ENCODE measurements at places on chromosomes 2 and 18.

DNA sequence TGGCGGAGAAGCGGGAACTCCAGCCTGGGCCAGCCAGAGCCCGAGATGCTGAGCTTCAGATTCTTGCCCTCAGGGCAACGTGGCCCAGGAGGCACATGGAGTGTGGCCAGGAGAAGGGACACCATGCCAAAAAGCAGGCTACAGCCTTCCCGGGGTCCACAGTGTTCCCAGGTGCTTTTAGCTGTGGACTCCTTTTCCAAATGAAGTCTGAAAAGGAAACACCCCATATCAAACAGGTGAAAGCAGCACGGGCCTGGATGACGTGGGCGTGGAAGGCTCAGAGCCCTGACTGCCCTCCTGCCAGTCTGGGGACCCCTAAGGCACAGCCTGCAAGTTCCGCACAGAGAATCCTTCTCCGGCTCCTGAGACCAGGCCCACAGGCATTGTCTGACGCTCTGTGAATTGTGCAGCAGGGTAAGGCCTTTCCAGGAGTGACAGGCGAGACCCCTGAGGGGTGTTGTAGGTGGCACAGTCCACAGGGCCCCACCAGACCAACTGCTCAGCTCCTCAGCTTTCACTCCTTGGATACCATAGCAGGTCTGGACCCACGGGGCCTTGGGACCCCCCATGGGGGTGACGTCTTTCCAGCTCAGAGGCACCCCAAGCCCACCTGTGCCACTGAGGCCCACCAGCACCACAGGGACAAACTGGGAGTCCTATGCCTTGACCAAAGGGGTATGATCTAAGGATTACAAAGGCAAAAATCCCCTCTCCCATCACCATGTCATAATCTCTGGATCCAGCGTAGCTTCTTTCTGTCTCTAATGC is 69.6 kb upstream of the RAB6C start:
- no peaks in the 10 kb centered on the region for H3K27me3 ChIP-seq
- H3K4me1 ChIP-seq: no peaks in the 10 kb centered on the region
- no peak overlapping the region for H3K27ac ChIP-seq
- no peak overlapping the region for H3K4me3 ChIP-seq

- no peaks in the 10 kb centered on the region for H3K36me3 ChIP-seq
- no peak for DNase-seq
- no peak overlapping the region for H3K4me3 ChIP-seq
- no peak overlapping the region for H3K27ac ChIP-seq
- no peaks in the 10 kb centered on the region for H3K27me3 ChIP-seq
- no peaks in the 10 kb centered on the region for H3K4me1 ChIP-seq
These were observed 7.0 kb upstream of the NDUFV2 start for GRCh38 chr18:9095297-9096006.

- H3K27me3 ChIP-seq: no peaks in the 10 kb centered on the region
- H3K4me3 ChIP-seq: no peak overlapping the region
- no peak overlapping the region for H3K27ac ChIP-seq
- DNase-seq: no peak
These were observed 1475.9 kb upstream of the NXPH2 start for GRCh38 chr2:140256080-140256479.

DNA sequence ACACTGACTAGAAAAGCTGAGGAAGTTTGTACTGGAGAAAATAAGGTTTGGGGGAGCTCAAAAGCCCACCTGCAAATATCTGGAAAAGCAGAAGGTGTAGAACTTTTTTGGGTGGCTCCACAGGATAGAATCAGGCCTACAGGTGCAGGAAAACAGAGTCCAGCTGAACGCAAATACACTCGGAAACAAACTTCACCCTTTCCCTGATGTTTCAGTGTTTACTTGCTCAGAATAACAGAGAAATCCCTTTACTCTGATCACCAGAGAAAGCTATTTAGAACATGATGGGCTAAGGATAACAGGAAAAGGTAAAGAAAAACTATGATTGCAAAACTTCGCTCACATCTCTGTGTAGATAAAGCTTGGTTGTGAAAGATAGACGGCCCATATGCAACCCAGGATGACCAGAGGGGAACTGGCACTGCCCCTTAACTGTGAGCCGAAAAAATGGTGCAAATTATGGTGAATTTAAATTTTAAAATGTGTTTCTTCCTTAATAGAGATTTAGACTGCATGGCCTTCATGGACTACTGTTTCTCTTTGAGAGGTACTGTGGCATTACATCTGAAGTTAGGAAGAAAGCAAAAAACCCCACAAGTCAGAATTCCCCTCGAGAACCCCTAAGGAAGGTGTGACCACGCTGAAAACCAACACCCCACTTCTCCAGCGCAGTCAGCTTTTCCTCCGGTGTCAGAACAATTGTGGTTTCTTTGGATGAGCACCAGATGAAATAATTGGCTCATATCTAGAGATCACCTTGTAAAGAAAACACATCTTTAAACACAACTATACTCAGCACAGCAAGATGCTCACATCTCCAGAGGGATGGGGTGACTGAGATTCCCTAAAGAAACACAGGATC is 84.5 kb upstream of the TMEM247 start:
- H3K4me1 ChIP-seq: no peaks in the 10 kb centered on the region
- no peaks in the 10 kb centered on the region for H3K36me3 ChIP-seq
- DNase-seq: no peak
- no peaks in the 10 kb centered on the region for H3K27me3 ChIP-seq

DNA sequence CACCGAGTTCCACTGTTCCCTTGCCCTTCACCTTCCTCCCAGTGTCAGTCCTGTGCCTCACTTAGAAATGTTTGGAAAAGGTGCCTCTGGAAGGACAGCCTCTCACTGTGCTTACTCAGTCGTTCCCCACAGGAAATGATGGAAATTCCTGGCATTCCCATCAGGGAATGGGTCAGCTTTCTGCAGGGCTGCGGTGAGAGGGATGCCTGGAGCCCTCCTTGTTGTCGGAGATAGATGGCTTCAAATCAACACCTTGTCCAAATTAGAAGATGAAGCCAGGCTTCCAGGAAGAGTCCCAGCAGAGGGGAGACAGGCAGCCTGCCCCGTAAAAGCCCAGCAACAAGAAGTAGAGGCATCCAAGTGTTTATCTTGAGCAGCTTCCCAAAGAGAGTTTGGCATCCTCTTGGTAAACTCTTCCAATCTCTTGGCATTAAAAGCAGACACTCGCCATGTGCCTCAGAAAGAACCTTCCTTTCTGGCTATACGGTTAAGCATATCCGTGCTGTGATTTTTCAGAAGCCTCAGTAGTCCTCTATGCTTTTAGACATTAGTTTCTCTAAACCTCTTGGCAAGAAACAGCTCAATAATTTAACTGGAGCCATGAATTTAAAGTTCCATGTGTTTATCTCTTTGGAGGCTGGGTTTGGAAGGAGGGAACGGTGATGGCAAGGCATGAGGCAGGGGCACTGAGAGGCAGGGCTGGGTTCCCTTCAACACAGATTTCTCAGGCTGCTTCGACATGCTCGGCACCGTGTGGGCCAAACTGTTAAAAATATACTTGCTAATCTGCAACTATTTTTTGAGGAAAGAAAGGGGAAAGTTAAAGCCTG is 25.1 kb downstream of the COLEC12 start:
- no peak for DNase-seq
- no peak overlapping the region for H3K4me3 ChIP-seq
- H3K36me3 ChIP-seq: no peaks in the 10 kb centered on the region
- no peaks in the 10 kb centered on the region for H3K4me1 ChIP-seq

DNA sequence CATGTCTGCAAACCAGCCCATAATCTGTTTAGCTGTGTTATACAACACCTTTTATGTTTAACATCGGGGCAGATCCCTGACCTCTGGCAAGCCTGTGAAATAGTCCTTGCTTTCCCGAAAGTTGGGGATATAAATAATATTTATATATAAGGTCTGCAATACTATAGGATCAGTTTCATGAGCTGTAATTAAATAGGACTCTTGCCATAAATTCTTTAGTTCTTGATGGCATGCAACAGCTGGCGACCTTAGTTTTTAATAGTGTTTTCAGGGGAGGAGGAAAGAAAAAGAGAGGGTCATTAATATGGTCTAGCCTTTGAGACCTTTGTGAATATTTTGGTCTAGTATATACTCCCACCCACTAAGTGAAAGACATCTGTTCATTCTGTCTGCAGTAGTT is 166.5 kb downstream of the MTX2 start:
- H3K27ac ChIP-seq: no peak overlapping the region
- H3K4me3 ChIP-seq: no peak overlapping the region
- no peaks in the 10 kb centered on the region for H3K4me1 ChIP-seq
- no peaks in the 10 kb centered on the region for H3K36me3 ChIP-seq
- no peaks in the 10 kb centered on the region for H3K27me3 ChIP-seq

GRCh38 chr2:144826105-144826504 is 306.2 kb upstream of the ZEB2 start:
- no peak for DNase-seq
- no peaks in the 10 kb centered on the region for H3K36me3 ChIP-seq
- no peak overlapping the region for H3K27ac ChIP-seq
- H3K4me3 ChIP-seq: no peak overlapping the region
- H3K27me3 ChIP-seq: no peaks in the 10 kb centered on the region

GRCh38 chr2:53994818-53995808 is 24.3 kb upstream of the PSME4 start:
- H3K36me3 ChIP-seq: no peaks in the 10 kb centered on the region
- DNase-seq: no peak
- H3K4me1 ChIP-seq: no peaks in the 10 kb centered on the region
- H3K4me3 ChIP-seq: no peak overlapping the region

- H3K27me3 ChIP-seq: no peaks in the 10 kb centered on the region
- H3K4me1 ChIP-seq: peaks cover 4% of the 10 kb centered on the region
- H3K27ac ChIP-seq: no peak overlapping the region
- no peak overlapping the region for H3K4me3 ChIP-seq
These were observed 120.1 kb downstream of the ACTR3 start for GRCh38 chr2:114010001-114010400.

GRCh38 chr2:31859959-31860358 is 150.8 kb downstream of the MEMO1 start:
- DNase-seq: no peak
- no peaks in the 10 kb centered on the region for H3K4me1 ChIP-seq
- H3K27ac ChIP-seq: no peak overlapping the region
- H3K27me3 ChIP-seq: no peaks in the 10 kb centered on the region
- no peaks in the 10 kb centered on the region for H3K36me3 ChIP-seq
- H3K4me3 ChIP-seq: no peak overlapping the region

DNA sequence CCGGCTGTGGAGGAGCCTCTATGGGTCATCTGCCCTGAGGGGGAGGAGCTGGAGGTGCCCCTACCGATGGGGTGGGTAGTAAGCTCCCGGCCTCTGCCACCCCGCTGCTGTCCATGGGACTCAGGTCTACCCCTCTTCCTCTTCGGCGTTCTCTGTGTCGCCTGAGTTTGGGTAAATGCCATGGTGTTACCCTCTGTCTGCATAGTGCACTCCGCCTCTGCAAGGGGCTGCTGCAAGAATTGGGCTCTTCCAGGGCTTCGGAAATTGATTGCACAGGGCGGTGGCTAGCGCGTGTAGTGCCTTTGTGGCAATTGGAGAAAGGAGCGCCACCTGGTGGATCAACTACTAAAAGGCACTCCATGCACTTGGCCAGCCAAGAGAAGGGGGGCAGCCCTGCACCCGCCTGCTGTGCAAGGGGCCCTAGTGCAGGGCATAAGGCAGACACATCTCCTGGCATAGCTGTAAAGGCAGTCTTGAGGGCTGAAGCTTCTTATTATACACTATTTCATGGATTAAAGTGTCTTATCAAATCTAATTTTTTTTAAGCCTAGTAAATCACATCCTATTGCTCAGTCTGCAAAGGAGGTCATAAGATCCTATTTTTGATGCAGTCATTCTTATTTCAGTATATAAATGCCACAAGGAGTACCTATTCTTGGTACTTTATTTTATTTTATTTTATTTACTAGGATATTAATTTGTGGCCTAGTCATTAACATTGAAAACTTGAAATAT is 308.9 kb downstream of the PDE11A start:
- H3K27me3 ChIP-seq: peaks cover 3% of the 10 kb centered on the region
- H3K4me3 ChIP-seq: peak overlapping the region; percentile 1

DNA sequence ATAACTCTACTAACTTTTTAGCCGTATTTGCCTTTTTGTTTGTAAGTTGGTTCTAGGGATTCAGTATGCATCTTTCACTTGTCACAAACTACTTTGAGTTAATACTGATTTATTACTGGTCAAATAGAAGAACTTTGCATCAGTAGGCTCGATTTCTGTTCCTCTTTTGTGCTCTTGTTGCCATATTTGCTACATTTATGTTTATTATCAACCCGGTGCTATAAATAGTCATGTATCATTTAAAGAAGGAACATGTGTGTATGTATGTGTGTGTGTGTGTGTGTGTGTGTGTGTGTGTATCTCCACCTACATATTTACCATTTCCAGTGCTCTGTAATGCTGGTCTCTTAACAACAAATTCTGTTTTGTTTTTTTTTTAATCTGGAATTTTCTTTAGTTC is 79.6 kb upstream of the B3GNT7 start:
- no peaks in the 10 kb centered on the region for H3K27me3 ChIP-seq
- no peak for DNase-seq
- H3K4me1 ChIP-seq: no peaks in the 10 kb centered on the region

DNA sequence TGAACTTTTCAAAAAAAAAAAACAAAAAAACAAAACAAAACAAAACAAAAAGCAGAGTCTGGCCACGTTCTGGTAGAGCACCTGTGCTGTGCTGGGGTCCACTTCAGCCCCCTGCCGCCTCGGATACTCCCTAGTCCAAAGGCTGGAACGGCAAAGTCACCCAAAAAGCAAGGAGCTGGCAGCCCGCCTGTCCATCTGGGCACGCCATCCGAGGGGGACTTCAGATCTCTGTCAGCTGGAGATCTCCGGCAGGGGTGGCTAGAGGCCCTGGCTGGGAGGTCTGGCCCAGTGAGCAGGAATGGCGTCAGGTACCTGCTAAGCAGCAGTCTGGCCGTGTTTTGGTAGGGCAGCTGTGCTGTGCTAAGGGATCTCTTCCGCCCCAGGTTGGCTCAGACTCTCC is 152.3 kb upstream of the ZNF516 start:
- no peak overlapping the region for H3K27ac ChIP-seq
- H3K4me3 ChIP-seq: no peak overlapping the region
- no peaks in the 10 kb centered on the region for H3K36me3 ChIP-seq
- DNase-seq: no peak

DNA sequence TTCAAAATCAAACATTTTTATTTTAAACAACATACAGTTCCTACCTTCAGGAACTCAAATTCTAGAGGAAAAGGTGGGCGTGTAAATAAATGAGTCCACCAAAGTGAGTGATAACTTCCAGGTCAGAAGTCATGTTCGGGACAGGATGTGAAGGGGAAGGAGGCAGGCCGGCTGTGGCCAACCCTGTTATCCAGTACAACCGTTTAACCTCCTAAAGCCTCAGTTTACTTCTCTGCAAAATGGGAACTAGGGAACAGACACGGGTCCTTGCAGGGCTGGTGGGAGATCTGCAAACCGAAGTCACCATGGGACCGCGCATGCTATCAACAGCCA is 373 bp downstream of the EIPR1 start:
- peaks cover 22% of the 10 kb centered on the region for H3K36me3 ChIP-seq
- DNase-seq: no peak
- H3K4me3 ChIP-seq: peak overlapping the region; percentile 77
- H3K27ac ChIP-seq: no peak overlapping the region
- no peaks in the 10 kb centered on the region for H3K27me3 ChIP-seq

GRCh38 chr2:11016735-11017388 is 105.1 kb downstream of the KCNF1 start:
- no peak for DNase-seq
- H3K27ac ChIP-seq: no peak overlapping the region
- no peak overlapping the region for H3K4me3 ChIP-seq
- H3K27me3 ChIP-seq: no peaks in the 10 kb centered on the region
- H3K4me1 ChIP-seq: peaks cover 4% of the 10 kb centered on the region

Data from neuronal stem cell (in vitro differentiated cells).